Hepatocyte (in vitro differentiated cells): ENCODE measurements at places on chromosomes 2 and 18. TPM values are rescaled to one million over a fixed set of nuclear protein-coding genes. Genes with fewer than 3 reads are reported as not detected.

DNA sequence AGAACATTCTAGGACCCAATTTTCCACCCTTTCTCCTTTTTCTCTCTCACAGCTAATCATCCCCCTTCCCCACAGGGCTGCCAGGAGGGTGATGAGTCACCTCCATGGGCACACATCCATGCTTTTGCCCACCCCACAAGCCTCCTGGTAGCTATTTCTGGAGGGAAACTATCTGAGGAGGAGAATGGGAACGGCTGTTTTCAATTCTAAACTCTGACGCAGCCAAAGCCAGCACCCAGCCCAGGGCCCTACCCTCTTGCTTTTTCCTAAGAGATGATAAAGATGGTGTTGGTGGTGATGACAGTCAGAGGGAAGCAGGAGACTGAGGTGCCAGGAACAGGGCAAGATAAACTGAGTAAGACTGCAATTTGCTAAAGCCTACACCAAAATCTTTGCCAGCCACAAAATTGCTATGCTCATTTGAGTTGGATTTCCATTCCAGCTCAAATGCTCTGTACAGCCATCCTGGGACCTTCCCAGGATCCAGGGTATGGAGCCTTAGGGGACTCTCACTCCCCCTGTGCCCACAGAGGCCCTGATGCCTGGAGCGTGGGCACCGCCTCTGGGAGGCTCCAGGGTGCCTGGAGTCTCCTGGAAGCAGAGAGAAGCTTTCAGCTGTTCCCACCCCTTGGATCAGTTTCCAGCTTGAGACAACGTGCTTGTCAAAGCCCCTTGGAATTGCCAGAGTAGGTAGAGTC lies 62.0 kb upstream of the FZD7 start:
- no peaks in the 10 kb centered on the region for H3K27me3 ChIP-seq
- H3K4me1 ChIP-seq, result peaks cover 35% of the 10 kb centered on the region
- H3K36me3 ChIP-seq, result no peaks in the 10 kb centered on the region

DNA sequence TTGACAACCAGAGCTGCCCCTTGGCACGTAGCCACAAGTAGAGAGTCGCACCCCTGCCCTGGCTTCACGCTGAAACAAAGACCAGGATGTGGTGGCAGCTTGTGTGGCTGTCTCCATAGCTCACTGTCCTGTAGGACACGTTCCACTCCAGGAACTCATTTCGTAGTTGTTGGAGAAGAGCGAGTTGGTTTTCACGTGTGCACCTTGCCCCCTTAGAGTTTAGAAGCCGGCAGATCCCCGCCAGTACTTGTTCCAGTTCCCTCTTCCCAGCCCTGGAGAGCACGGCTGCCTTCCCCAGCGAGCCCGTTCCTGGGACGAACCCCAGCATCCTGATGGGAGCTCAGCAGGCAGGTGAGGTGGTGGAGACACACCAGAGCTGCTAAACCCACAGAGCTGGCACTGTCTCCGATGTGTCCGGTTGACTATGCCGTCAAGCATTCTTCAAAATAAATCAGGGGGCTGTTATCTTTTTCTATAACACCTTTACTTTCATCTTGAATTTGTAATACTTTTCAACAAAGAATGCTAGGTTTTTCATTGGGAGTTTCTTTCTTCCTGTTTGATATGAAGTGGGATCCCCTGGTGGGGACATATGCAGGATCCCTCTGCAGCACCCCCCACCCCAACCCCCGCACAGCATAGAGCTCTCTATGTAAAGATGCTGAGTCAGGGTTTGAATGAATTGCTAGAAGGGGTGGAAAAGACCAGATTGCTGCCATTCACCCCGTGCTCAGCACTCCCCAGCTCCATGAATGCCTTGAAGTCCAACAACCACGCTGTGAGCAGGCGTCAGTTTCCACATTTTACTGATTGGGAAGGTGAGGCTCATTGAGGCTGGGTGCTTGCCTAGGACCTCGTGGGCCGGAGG lies 44.5 kb downstream of the GREB1 start:
- no peaks in the 10 kb centered on the region for H3K36me3 ChIP-seq
- no peak overlapping the region for H3K4me3 ChIP-seq
- no peak overlapping the region for H3K27ac ChIP-seq
- H3K27me3 ChIP-seq, result no peaks in the 10 kb centered on the region
- no peak for DNase-seq
- H3K4me1 ChIP-seq, result peaks cover 9% of the 10 kb centered on the region

- no peaks in the 10 kb centered on the region for H3K36me3 ChIP-seq
- H3K4me3 ChIP-seq, result no peak overlapping the region
- DNase-seq, result peak; percentile 75
- peak overlapping the region; percentile 51 for H3K27ac ChIP-seq
These were observed 135.6 kb upstream of the ZNF236 start for GRCh38 chr18:76686737-76687231.

GRCh38 chr2:224925061-224925809 lies 117.0 kb downstream of the DOCK10 start:
- no peak overlapping the region for H3K4me3 ChIP-seq
- no peak overlapping the region for H3K27ac ChIP-seq
- DNase-seq, result no peak

- no peak for DNase-seq
- H3K4me1 ChIP-seq, result peaks cover 26% of the 10 kb centered on the region
- no peak overlapping the region for H3K4me3 ChIP-seq
- H3K27me3 ChIP-seq, result no peaks in the 10 kb centered on the region
- H3K36me3 ChIP-seq, result no peaks in the 10 kb centered on the region
- no peak overlapping the region for H3K27ac ChIP-seq
These were observed 43.1 kb upstream of the EML4 start for GRCh38 chr2:42125841-42126594.

GRCh38 chr18:76805221-76805620 lies 17.1 kb upstream of the ZNF236 start:
- H3K4me3 ChIP-seq, result no peak overlapping the region
- DNase-seq, result no peak
- no peaks in the 10 kb centered on the region for H3K27me3 ChIP-seq
- H3K27ac ChIP-seq, result no peak overlapping the region
- H3K4me1 ChIP-seq, result no peaks in the 10 kb centered on the region
- H3K36me3 ChIP-seq, result no peaks in the 10 kb centered on the region

DNA sequence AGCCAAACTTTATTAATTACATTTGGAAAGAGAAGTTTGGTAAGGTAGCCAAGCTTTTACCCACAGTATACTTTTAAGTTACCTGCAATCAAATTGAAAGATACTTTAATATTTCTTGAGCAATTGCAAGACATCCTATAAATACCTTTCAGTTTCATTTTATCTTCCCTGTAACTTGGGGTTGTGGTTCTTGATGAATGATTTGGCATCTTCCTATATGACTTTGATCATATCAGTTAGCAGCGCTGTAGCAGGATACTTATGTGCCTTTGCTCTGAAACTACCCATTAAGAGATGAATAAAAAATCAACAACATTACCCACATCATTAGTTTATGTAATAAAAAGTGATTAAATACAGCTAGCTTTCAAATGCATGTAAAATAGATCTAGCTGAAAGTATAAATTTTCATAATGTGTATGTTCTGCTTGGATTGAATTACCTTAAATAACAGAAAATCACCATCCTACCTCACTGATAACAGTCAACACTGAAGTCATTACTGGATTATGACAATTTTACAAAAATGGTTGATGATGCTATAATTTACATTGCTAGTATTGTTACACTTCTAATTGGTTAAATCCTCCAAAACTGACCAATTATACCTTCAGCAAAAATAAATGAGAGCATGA lies 50.4 kb downstream of the MMADHC start:
- no peaks in the 10 kb centered on the region for H3K36me3 ChIP-seq
- H3K4me3 ChIP-seq, result no peak overlapping the region
- no peaks in the 10 kb centered on the region for H3K27me3 ChIP-seq
- no peak overlapping the region for H3K27ac ChIP-seq

DNA sequence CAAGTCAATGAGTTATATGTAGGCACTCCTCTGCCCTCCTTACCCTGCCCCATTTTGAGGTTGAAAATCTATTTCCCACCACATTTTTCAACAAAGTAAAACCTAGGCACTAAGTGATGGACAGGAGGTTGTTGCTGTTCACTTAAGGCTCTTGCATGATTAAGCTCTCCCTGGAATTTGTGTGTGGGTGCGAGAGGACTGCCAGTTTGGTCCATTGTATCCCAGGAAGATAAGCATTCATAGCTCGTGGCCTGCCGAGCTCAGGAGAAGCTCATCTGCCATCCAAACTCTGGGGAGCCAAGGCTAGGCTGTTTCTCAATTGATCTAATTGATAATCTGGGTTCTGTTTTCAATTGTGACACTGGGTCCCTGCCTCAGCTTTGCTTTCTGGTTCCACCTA lies 4.7 kb upstream of the MAP4K4 start:
- no peak for DNase-seq
- H3K36me3 ChIP-seq, result no peaks in the 10 kb centered on the region
- no peak overlapping the region for H3K27ac ChIP-seq
- H3K4me3 ChIP-seq, result no peak overlapping the region

- DNase-seq, result peak; percentile 46
- no peaks in the 10 kb centered on the region for H3K36me3 ChIP-seq
- H3K4me3 ChIP-seq, result no peak overlapping the region
- no peaks in the 10 kb centered on the region for H3K27me3 ChIP-seq
- H3K4me1 ChIP-seq, result peaks cover 4% of the 10 kb centered on the region
These were observed 113.9 kb downstream of the MYO5B start for GRCh38 chr18:50080932-50081560.

- no peaks in the 10 kb centered on the region for H3K4me1 ChIP-seq
- no peak for DNase-seq
- no peak overlapping the region for H3K4me3 ChIP-seq
- no peaks in the 10 kb centered on the region for H3K27me3 ChIP-seq
These were observed 9.1 kb downstream of the RFTN2 start for GRCh38 chr2:197666277-197666676.

DNA sequence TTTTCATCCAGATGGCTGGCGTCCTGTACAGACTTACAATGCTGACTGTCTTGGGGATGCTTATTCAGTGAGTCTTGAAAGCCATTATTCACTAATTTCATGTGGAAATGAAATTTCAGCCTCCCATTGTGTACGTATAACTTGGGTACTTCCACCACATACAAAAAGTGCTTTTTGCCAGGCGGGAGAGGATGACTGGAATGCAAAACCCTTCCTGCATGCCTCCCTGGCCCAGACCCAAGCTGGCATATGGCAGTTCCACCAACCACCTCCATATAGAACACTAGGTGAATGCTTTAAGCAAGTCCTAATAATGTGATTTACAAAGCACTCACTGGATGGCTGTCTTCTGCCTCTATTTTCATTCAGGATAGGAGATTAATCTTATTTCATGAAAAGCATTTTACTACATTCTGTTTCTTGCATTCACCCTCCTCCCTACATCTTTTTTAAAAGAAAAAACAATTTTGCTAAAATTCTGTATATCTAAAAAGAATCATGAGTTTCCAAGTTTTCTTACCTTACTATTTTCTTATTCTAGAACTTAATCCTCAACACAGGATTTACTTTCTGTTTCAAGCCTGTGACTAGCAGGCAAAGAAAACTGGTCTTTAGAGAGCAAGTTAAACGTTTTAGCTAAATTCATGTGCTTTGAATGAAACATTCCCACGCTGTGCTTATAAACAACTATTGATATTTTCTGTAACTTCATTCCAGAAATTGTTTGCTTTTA lies 327.6 kb downstream of the NCKAP5 start:
- no peaks in the 10 kb centered on the region for H3K27me3 ChIP-seq
- DNase-seq, result no peak
- no peaks in the 10 kb centered on the region for H3K4me1 ChIP-seq
- H3K4me3 ChIP-seq, result no peak overlapping the region
- H3K27ac ChIP-seq, result no peak overlapping the region
- no peaks in the 10 kb centered on the region for H3K36me3 ChIP-seq

GRCh38 chr18:33578518-33579348 lies 714 bp downstream of the ASXL3 start:
- H3K27ac ChIP-seq, result peak overlapping the region; percentile 85
- no peaks in the 10 kb centered on the region for H3K36me3 ChIP-seq
- peak; percentile 58 for DNase-seq

GRCh38 chr2:144834998-144835633 lies 315.2 kb upstream of the ZEB2 start:
- peak overlapping the region; percentile 51 for H3K27ac ChIP-seq
- no peaks in the 10 kb centered on the region for H3K36me3 ChIP-seq
- no peaks in the 10 kb centered on the region for H3K27me3 ChIP-seq
- H3K4me3 ChIP-seq, result no peak overlapping the region
- peaks cover 9% of the 10 kb centered on the region for H3K4me1 ChIP-seq

DNA sequence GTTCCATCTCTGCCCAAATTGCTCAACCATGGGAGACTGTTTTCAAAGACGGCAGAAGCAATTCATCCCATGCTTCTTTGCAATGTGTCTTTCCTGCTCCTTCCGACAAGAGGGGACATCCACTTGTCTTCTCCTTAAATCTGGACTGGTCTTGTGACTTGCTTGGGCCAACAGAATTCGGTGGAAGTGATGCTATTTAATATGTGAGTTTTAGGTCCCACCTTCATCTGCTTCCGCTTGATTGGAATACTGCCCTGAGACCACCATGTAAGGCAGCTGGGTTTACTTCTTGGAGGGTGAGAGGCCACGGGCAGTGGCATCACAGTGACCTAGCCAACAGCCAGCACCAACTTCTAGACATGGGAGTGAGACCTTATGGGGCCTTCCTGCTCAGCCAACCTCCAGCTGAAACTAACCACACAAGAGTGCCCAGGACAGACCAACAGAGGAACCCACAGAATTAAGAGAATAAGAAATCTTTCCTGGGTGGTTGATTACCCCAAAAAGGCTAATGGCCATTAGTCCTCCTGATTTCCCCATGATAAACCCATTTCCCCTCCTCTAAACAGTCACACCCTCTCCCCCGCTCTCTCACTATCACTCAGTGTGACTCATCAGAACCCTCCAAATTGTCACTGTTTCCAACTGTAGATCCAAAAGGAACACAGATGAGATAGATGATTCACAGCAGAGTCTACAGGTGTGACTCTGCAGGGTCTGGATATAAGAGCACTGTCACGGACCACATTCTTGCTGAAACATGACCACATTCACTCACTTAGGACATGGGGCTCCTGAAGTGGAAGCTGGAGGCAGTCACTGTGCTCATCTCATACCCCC lies 16.2 kb upstream of the RHOB start:
- DNase-seq, result no peak
- no peak overlapping the region for H3K27ac ChIP-seq
- H3K36me3 ChIP-seq, result no peaks in the 10 kb centered on the region
- H3K4me3 ChIP-seq, result no peak overlapping the region
- H3K4me1 ChIP-seq, result no peaks in the 10 kb centered on the region

DNA sequence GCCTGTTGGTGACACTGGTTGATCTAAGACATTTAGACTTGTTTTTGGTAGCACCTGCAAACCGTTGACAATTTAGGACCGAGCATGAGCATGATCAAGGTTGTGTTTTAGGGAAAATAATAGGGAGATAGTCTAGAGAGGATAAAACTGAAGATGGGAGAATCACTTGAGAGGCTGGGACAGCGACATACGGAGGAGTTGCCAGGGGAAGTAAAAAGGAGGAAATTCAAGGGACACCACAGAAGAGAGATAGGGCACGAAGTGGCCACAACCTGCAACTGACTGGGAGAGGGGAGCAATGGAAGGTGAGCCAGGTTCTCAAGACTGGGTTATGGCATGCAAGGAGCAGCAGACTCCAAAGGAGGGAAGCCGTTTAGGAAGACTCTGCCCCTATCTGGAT lies 1.4 kb upstream of the ATP8B1 start:
- no peak overlapping the region for H3K27ac ChIP-seq
- no peaks in the 10 kb centered on the region for H3K36me3 ChIP-seq
- no peak overlapping the region for H3K4me3 ChIP-seq
- DNase-seq, result no peak

GCKR gene
- 7.2 and 7.4 TPM in 2 replicates for total RNA-seq

PDE1A gene
- 4.7 TPM in 2 replicates for total RNA-seq
